ENCODE measurements at places on chromosomes 13 and 19.

DNA sequence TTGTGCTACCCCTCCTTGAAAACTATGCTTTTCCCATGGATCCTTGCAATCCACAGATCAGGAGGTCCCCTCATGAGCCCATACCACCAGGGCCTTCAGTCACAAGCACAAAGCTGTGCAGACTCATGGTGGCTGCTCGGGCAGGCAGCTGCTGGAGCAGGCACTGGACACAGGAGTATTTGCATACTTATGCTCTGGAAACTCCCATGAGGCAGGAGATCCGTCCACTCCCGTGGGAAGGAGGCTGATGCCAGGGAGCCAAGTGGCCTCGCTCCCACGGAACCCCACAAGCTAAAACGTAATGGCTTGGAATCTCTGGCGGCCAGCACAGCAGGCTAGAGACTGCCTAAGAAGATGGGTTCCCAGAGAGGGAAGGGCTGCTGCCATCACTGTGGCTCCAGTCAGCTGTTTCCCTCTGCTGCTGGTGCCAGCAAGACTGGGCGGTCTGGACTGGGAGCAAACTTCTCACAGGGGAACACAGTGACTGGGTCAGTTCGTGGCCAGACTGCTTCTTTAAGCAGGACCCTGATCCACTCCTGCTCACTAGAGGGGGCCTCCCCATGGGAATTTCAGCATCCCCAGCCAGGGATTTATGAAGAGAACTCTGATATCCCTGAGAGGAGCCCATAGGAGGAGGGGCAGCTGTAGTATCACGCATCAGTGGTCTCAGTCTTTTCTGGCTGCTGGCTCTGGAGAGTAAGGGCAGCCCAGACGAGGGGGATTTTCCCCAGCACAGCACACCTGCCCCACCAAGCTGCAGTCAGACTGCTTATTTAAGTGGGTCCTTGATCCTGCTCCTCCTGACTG is 370.3 kb upstream of the ATXN8OS start:
- no peak for DNase-seq

DNA sequence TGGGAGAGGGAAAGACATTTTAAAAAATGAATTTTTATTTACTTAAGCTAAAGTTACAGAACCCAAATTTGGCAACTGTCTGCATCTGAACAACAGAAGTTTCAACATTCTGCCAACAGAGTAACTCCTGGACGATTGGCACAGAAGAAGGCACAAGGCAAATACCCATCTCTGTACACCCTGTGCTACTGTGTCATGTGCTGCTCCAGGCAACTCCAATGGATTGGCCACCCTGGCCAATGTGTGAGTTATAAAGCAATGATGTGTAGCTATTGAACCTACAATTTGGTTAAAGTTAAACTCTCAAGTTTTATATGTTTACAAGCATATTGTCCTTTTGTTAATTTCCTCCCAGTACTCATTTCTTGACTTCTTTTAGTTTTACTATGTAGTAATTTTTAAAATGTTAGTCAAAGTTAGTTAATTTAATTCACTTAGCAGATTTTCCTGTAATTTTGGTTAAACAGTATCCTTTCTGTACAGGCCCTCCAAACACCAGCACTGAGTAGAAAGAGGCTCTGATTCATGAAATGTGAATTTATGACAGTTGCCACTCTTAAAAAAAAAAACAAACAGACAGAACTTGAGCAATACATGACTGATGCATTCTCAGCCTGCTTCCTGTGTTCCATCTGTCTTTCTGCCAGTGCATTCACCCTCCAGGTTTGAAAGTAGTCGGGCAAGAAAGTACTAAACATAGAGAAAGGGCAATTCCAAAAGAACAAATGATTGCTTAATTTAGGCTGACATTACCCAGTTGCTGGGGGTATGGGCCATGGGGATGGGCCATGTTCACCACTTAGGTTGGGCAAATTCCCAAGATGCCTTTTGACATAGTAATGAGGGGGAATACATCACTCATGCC is 5.9 kb downstream of the STARD13 start:
- DNase-seq: no peak

DNA sequence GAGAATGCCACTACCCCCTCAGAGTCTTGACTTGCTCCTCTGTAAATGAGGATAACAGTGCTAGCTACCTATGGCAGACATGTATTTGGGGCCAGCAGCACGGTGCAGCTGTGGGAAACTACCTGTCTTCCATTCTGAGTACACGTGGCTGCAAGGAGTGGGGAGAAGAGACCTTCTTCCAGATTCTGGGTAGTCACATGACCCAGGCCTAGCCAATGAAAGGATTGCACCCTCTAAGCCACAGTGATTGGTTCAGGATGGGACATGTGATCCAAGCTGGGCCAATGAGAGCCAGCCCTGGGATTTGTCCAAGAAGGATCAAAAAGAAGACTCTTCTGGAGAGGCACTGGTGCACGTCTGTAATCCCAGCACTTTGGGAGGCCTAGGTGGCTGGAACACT is 5.5 kb downstream of the ZNRF4 start:
- no peak for DNase-seq

DNA sequence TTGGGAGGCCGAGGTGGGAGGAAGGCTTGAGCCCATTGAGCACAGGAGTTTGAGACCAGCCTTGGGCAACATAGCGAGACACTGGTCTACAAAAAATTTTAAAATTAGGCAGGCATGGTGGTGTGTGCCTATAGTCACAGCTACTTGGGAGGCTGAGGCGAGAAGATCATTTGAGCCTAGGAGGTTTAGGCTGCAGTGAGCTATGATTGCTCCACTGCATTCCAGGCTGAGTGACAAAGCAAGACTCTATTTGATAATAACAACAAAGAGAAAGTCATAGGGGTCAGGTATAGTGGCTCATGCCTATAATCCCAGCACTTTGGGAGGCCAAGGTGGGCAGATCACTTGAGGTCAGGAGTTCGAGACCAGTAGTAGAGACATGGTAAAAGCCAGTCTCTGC is 4.6 kb upstream of the SLC44A2 start:
- no peak for DNase-seq

DNA sequence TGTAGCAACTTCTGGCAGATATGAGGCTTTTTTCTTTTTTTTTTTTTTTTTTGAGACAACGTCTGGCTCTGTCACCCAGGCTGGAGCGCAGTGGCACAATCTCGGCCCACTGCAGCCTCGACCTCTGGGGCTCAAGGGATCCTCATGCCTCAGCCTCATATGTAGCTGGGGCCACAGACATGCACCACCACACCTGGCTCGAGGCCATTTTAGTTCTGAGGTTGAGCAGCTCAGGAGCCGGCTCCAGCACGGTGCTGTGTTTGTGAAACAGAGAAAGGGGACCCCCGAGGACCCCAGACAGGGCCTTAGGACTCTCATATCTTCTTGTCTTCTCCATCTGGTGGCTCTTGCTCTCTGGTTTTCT is 3.4 kb upstream of the FLT3LG start:
- DNase-seq: no peak

GRCh38 chr13:32247887-32248286 is 67.3 kb downstream of the ZAR1L start:
- no peak for DNase-seq

GRCh38 chr13:110106726-110107125 is 200.2 kb downstream of the COL4A1 start:
- DNase-seq: no peak

DNA sequence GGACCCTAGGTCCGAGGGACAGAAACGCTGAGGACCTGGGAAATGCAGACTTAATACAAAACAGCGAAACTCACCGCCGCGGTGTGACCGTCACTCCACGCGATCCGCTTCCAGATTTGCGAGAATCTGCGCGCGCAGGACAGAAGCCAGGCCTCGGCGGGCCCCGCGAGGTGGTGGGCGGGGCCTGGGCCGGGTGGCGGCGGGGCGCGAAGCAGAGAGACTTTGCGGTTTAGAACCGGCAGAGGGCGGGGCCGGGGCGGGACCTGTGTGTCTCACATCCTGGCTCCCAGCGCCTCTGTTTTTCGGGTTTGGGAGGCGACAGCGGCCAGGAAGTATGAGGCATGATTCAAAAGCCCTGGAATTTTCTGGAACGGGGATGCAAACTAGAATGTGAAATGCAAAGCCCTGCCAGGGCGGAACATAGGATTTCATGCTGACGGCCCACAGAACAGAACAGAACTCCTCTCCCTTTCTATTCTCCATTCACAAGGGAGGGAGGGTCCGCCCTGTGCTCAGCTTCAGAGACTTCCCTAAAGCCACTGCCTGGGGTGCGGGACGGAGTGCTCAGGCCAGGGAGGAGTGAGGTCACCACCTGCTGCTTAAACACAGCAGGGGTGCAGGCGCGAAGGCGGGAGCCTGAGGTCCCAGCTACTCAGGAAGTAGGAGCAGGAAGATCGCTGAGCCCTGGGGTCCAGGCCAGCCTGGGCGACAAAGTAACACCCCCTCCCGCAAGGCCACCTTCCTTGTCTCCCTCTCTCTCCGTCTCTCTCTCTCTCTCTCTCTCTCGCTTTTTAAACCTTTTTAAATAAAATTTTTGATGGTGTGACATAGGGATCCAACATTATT is 44.3 kb downstream of the ZNF611 start:
- DNase-seq: peak; percentile 84

DNA sequence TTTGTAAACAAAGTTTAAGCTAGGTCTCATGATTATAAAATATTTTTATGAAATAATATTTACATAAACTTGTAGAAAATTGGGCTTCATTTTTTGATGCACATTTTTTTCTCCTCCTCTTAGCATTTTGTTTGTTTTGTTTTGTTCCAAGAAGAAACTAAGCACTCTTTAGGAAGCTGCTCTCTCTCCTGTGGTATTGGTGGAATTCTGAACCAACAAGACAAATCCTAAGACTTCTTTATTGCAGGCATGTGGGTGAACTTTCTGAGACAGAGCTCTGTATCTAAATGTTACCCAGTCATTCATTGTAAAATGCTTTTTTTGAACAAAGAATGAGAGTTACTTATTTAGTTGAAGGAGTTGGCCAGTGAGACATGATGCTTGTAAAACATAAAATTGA is 39.3 kb downstream of the LMO7 start:
- DNase-seq: no peak

All from stimulated activated CD4-positive, alpha-beta T cell treated with anti-CD3 and anti-CD28 coated beads, Interleukin-1b, Interleukin-23, amount 100 ng/mL, for 1 hour (primary cell).